GOT3 (cell line): ENCODE measurements at places on chromosomes 4 and X.

DNA sequence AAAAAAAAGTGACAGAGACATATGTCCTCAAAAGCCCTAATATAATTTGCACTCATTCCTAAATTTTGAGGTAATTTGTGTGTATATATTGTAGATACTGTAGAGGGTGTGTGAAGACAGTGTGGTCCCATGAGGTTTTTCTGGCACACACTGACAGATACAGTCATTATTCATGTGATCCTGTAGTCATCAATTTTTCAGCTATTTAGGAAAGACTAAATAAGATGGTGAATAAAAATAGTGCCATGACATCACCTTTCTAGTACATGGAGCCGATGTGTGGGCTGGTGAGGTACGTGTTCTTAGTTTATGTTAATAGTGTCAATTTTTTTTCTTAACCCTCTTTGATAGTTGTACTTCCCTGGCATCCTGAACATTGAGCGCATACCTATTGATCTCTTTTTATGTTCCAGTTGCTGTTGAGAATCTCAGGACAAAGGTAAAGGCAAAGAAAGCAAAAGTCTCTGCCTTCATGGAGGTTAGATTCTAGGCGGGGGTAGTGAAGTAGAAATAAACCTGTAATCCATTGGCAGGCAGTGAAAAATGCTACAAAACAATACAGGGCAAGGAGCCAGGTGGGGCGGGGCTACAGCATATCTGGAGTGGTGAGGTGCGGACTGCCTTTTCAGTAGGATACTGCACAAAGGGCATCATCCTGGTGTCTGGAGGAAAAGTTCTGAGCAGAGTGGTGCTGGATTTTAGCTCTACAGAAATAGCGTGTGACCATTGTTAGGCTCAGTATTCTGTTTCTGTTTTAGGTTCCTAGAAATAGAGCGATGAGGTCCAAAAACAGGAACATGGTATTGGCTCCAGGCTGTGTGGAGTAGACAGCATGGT, 93.8 kb downstream of the ARHGAP10 start:
- no peak for DNase-seq

DNA sequence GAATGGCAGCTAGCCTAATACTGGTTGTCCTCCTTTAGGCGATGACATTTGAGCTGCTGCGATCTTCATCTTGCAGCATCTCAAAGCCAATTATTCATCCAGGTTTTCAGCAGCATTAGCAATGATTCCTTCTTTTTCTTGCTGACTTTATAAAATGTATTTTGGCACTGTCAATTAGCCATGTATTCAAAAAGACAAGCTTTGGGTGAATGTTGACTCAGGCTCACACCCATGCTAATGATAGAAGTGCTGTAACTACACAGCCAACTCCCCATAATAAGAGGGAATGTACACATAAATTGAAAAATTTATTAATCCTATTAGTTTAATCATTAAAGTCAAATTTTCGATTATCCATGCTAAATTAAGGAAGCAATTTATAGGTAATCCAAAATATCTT, 24.3 kb upstream of the NPNT start:
- no peak for DNase-seq

- no peak for DNase-seq
Observed at GRCh38 chrX:124478046-124478445, 131.7 kb downstream of the SH2D1A start.

- DNase-seq = no peak
Observed at GRCh38 chr4:173490256-173490655, 39.8 kb downstream of the HAND2 start.

DNA sequence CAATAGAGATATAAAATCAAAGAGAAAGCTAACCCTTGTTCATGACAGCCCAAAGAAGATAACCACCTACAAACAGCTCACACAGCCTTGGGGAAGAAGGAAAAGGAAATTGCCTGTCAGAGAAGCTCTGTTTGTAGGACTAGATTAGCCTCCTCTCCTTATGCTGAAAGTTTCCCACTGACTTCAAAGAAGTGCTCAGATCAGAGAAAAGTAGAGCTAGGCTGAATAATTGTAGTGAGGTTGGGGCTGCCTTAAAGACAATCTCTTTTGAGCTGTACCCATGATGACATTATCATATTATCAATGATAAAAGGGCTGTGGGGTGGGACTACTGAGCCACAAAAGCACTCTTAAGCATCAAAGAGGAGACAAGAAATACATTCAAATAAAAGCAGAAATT, 223.0 kb upstream of the GALNT7 start:
- DNase-seq = no peak

- DNase-seq = no peak
Observed at GRCh38 chr4:182547435-182547834, 304.2 kb downstream of the TENM3 start.
